AG10803 (cell line): ENCODE measurements at places on chromosomes 3 and 15.
A peak's percentile ranks its signal among the peaks of the same experiment; 100 is the strongest.

GRCh38 chr3:8741581-8742261, 8.1 kb downstream of the CAV3 start:
- DNase-seq = peak; percentile 79

DNA sequence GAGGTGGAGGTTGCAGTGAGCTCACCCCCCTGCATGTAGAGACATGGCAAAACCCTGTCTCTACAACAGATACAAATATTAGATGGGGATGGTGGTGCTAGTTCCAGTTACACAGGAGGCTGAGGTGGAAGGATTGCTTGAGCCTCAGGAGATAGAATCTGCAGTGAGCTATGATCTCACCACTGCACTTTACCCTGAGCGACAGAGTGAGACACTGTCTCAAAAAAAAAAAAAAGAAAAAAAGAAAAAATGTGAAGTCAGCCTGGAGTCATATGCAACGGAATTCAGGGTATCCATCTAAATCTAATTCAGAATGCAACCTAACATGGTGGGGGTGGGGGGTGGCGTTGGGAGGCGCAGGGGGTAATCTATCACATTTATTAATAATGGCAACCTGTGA, 37.1 kb upstream of the NR2F2 start:
- no peak for DNase-seq

- peak; percentile 65 for DNase-seq
Observed at GRCh38 chr3:159724627-159725026, 264.0 kb upstream of the IL12A start.

GRCh38 chr3:10738688-10739372, 77.2 kb upstream of the SLC6A11 start:
- DNase-seq = peak; percentile 65

DNA sequence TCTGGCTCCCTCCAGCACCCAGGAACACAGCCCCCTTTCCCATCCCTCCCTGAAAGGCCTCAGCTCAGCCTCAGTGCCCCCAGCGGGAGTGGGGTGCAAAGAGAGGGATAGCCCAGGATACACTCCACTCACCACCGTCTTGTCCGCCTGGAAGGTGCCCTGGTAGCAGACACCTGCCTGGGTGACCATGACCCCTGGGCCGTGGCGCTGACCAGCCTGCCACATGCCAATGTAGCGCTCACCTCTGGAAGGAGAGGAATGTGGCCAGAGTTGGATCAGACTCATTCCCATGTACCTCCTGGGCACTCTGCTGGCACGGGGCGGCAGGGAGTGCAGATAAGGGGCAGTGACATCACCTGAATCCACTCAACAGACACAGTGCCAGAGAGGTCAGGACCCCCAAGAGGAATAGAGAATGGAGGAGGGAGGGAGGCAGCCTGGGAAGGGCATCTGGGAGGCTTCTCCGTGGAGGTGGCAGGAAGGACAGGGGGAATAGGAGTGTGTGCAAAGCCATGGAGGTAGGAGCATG, 13.1 kb downstream of the ALS2CL start:
- no peak for DNase-seq

DNA sequence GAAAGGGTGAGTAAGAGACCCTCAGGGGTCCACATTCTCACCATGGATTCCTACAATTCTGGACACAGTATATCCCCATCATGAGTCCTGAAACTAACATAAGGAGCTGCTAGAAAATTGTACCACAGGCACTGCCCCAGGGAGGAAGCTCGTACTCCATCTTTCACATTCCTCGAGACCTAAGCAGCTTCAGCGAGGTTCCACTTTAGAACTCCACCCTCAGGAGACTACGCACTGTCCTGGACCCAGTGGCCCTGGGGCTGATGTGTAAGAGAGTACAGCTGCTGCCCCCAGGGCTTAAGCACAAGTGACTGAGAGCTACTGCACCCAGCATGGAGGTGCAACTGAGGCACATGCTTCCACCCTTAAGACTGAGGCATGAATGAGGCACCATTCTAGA, 352.5 kb downstream of the ZNF385D start:
- no peak for DNase-seq
